ENCODE measurements at places on chromosomes 5 and 9.

DNA sequence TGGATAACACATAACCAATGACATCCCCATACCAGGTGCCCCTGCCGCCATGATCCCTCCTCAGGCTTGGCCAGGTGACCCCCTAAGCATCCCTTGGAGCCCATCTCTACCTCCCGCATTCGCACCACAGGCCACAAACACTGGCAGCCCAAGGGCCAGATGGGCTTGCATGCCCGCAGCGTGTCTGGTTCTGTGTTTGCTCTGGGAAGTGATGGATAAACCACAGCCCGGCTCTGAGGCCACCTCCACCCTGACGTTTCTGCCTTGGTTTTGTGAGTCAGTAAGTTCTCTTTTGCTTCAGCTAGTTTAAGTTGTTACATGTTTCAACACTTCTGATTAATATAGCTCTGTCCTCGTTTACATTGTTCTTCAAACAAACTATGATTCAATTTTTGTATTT lies 172.4 kb upstream of the PHYKPL start:
- no peak for DNase-seq

DNA sequence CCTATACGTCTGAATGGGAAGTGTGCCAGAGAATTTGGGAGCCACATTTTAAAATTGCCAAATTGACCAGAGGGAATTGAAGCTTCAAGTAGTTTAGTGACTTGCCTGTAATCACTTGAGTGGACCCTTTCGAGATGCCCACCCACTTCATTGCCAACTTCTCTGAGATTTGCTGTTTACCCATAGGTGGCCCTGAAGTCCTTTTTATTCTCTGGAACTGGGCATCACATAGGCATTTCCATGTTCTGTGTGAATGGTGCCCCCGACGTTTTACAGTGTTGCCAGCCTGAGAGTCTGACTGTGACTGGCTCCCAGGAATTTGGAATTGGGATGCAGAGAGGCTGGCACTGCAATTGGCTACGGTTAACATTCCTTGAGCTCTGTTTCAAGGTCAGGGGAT lies 158.6 kb downstream of the SEMA6A start:
- DNase-seq = no peak

- DNase-seq = no peak
Measured at GRCh38 chr5:85069659-85070640, 685.3 kb upstream of the EDIL3 start.

DNA sequence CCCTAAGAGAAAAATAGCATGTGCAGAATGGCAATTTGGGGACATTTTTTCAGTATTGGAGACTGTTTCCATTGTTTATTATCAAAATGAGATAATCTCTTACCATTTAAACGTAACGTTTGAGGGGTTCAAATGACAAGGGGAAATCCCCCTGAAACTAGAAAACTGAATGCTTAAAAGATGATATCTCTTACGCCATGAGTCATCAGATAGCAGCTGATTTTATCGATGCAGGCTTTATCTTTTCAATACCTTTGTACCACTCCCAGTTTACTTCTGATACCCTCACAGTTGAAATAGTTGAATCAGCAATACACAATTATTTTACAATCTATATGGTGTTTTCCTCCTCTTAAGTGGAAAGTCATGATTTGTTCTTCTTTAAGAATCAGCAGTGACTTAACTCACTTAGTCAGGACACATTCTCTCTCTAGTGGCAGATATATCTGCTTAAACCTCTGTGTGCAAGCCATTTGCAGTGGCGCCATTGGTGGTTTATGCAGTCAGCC lies 29.2 kb downstream of the OSMR start:
- DNase-seq = no peak

Data from B cell (primary cell).